ENCODE measurements at places on chromosomes 3 and 15.

- DNase-seq = no peak
Observed at GRCh38 chr3:59677747-59678702, 628.2 kb upstream of the CFAP20DC start.

GRCh38 chr3:129971351-129972052 is 3.0 kb upstream of the TRH start:
- DNase-seq = no peak

DNA sequence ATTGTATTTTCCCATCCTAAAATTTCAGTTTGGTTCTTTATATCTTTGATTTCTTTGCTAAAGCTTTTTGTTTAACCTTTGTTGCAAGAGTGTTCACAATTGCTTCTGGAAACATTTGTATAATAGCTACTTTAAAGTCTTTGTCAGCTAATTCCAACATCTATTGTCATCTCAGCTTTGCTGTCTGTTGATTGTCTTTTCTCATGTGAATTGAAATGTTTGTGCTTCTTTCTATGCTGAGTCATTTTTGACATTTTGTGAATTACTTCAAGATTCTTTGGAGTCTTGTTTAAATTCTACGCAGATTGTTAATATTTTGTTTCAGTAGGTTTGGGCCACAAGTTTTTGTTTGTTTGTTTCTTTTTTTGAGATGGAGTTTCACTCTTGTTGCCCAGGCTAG is 73.2 kb downstream of the SUCNR1 start:
- no peak for DNase-seq

DNA sequence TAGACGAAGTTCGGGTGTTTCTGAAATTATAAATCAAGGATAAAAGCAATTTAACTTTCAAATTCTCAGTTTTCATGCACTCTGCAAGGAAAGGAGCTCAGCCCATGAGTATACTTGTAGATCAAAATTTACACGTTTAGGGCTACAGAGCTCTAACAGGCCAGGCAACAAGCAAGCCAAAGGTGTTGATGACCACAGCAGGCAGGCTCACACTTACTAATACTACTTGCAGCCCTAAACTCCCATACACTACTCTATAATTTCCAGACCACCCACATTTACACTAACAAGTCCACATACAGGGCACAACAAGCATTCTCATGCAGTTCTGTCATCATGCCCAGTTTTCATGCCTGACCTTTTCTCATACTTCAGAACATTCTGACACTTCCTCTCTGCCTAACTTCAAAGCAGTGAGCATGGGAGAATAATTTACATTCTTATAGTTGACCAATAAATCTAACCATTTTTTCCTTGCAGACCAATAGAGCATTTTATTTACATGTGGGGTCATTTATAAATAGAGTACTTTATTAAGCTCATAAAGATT is 124.7 kb upstream of the FRMD4B start:
- no peak for DNase-seq
